ENCODE measurements at places on chromosomes 6 and 20. TPM values are rescaled to one million over a fixed set of nuclear protein-coding genes. Genes with fewer than 3 reads are reported as not detected.

The HAO1 gene
- not detected for total RNA-seq

The DEFB116 gene
- total RNA-seq = not detected

The UBE2C gene
- total RNA-seq = 31.7 TPM

The EPPIN gene
- total RNA-seq = 0.17 TPM

The MYB gene
- total RNA-seq = 3.9 TPM

GRCh38 chr20:52242237-52243230 is 51.0 kb upstream of the ZFP64 start:
- DNase-seq = peak; percentile 61

DNA sequence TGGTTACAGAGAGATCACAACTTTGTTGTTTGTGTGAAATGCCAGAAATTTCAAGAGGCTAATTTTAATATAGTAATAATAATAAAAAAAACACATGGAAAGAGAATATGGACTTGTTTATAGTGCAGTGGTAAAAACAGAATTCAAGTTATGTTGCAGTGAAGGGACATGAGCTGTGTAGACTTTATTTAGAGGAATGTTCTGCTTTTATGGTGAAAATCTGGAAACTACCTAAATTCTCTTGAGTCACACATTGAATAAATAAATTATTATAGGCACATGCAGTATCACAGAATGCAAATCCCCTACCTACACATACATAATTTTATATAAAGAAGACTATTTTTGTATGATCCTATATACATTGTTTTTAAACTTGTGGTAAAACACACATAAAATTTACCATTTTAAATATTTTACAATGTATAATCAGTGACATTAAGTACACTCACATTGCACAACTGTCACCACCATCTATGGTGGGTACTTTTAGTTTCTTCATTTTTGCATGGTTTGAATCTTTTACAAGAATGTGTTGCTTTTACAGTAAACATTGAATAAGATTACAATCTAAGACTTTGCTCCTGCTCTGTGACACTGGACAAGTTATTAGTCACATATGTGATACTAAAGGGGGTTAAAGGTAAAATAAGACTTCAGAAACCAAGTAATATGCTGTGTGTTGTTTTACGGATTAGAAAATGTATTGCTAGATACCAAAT is 107.4 kb downstream of the B3GAT2 start:
- DNase-seq = no peak

GRCh38 chr6:148757944-148758480 is 11.2 kb downstream of the UST start:
- DNase-seq = no peak

DNA sequence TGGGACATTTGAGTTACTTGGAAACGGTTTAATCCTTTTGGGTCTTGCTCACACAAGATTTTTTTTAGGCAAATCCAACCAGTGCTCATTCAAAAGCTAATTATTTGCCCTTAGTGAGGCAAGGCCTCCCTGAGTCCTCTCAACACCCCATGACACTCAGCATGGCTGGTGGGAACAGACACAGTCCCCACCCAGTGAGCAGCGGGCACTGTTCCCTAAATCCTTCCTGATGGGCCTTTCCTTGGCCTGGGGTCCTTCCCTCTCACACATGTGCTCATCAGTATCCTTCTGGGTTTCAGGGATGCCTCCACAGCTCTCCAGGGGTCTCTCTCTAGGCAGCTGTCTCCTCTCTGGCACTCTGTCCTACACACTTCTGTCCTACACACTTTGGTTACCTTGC is 28.0 kb downstream of the PLAGL2 start:
- DNase-seq = no peak

- no peak for DNase-seq
These were observed 12.8 kb downstream of the NFATC2 start for GRCh38 chr20:51529758-51530157.

DNA sequence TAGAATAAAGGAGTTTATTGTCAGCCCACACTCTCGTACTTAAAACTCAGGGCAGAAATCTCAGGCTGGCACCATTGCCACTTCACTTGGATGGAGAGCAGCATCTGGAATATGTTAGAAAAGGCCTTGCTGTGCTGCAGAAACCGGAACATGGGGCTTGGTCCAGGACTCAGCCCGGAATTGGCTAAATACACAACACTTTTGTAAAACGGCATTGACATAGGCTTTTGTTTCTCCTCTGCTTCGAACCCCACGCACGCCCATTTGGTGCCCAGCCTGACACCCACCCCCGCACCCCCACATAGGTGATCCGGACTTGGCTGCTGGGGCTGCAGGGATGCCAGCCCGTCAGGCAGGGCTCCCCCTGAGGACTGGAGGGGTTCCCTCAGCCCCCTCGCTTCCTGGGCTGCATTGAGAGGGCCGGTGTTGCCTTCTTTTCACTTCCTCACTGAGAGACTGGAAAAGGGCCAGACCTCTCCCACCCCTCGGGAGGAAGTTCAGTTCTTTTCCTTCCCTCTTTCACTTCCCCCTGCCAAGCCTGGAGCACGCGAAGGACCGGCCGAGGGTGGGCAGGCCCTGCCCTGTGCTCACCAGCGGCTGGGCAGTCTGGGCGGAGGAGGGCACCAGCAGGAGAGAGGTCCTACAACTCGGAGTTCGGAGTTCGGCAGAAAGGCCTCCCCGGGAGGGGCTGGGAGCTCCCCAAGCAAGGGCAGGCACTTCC is 17.9 kb upstream of the CST3 start:
- peak; percentile 71 for DNase-seq

DNA sequence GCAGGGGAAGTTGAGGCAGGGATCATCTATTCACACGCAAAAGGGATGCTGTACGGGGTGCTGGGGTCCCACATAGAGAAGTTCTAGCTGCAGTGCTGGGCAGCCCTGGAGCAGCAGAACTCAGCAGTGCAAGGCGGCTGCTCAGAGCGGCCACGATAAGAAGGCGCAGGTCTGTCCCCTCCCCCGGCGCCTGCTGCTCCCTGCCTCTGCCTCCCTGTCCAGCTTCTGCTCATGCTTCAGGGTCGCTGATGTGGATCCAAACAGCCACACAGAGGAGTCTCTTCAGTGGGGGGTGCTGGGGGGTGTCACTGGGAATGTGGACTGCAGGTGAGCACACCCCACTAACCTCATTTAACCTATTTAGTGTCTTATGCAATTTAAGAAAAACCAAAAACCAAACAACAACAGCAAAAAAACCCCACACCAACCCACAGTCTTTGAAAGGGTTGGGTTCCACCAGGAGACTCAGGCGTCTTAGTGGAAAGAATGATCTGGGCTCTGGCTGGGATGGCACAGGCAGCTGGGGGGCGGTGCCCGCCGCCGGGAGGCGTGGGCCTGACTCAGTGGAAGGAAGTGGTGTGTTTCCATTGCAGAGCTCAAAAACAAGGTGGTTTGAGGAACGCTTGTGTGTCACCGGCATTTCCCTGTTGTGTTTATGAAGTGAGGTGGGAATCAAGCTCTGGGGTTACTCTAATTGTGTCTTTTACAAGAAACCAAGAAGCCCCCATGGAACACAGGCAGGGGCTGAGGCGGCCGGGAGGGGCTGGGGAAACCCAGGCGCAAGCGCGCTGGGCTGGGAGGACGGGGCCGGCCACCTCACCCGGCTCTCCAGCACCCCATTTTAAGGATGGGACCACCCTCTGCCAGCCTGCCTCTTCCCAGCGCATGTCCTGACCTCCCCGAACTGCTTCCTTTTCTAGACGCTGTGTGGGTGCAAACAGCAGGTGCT is 55.1 kb downstream of the IRF4 start:
- no peak for DNase-seq

- DNase-seq = peak; percentile 94
These were observed at the start of gene CDYL for GRCh38 chr6:4776131-4776492. Gene CDYL (plus strand): TSS chr6:4776404. CDS start chr6:4776784, 380 bp downstream.

DNA sequence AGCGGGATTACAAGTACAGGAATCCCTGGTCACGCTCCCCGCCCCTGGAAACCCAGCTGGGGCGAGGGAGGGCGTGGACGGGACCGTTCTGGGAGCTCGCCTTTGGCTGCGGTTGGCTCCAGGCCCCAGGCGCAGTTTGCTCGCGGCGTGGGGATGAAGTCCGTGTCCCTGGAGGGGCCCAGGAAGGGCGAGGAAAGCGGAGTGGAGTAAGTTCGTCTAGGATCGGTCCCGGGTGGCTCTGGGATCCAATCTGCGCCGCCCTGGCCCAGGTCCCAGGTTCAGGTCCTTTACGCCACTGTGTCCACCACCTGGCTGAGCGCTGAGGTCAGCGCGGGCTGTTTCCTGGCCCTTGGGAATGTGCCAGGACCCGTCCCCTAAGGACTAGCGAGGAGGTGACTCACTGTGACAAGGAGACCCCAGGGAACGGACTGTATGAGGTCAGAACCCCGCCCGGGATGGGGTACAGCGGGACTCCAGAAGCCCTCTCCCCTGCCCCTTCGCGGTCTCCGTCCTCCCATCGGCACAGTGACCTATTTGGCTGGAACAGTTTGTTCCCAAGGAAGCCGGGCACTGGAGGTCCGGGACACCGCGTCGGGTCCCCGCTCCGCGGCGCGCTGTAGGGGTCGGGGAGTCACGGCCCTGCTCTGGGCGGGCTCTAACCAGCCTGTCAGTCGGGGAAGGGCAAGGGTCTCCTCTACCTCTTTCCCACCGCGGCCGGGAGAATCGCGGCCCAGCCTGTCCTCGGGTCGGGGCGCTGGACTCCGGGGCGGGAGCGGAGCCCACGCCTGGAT is 724 bp downstream of the CDKN1A start:
- no peak for DNase-seq
